Smooth muscle cell of bladder (primary cell): ENCODE measurements at places on chromosomes 3 and 15. TPM values are rescaled to one million over a fixed set of nuclear protein-coding genes. Genes with fewer than 3 reads are reported as not detected.

GOLGA8H gene
- under 0.01 and 0.14 TPM in 2 replicates for total RNA-seq

SNX22 gene
- 0.14 and 0.18 TPM in 2 replicates for total RNA-seq

NANOGP8 gene
- 0.14 TPM in 1 of 2 replicates, not detected in the other for total RNA-seq

LYZL4 gene
- total RNA-seq, result not detected in 2 replicates

PCSK6 gene
- 7.7 and 11.6 TPM in 2 replicates for total RNA-seq

GOLGA8S gene
- total RNA-seq, result under 0.01 TPM in 2 replicates

SLC28A1 gene
- total RNA-seq, result not detected in 2 replicates

PLSCR1 gene
- total RNA-seq, result 44.5 and 50.2 TPM in 2 replicates

PARP16 gene
- total RNA-seq, result 1.8 and 2.1 TPM in 2 replicates

TNNC1 gene
- total RNA-seq, result 1.00 and 1.8 TPM in 2 replicates

PRSS50 gene
- not detected in 2 replicates for total RNA-seq

GPR27 gene
- total RNA-seq, result not detected in 2 replicates

SERPINI2 gene
- not detected in 2 replicates for total RNA-seq
